ENCODE measurements at places on chromosomes 3 and 15.

DNA sequence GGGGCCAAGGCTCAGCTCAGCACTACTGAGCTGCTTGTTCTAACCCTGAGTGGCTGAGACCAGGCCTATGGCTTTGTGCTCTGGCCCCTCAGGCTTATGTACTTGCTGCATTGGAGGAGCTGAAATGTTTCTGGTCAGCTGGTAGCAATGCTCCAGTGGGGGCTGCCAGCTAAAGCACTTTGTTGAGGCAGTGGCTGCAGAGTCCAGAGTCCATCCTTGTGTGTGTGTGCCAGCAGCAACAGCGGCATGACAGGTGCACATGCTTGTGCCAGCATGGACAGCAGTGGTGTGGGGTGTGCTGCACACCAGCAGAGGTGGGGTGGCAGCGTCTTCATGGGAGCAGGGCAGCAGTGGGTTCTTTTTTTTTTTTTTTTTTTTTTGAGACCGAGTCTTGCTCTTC is 169.1 kb downstream of the VPS8 start:
- DNase-seq, result no peak

DNA sequence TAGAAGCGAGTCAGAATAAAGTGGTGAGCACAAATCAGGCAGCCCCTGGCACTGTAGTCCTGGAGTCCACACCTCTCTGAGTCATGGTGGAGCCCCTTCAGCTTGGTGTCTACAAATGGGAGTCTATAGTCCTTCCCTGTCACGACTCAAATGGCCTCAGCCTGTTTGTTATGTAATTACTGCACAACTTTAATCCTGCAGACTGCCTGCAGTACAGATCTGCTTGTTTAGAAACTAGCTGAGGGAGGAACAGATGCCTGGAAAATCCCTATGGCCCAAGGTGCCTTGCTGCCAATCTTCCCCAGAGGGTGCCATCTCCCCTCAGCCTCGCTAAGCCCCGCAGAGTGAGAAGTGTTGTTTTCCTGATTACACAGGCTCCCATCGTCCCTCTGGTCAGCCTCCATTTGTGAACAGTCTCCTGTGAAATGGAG is 3.9 kb upstream of the CXCR6 start:
- DNase-seq, result no peak

DNA sequence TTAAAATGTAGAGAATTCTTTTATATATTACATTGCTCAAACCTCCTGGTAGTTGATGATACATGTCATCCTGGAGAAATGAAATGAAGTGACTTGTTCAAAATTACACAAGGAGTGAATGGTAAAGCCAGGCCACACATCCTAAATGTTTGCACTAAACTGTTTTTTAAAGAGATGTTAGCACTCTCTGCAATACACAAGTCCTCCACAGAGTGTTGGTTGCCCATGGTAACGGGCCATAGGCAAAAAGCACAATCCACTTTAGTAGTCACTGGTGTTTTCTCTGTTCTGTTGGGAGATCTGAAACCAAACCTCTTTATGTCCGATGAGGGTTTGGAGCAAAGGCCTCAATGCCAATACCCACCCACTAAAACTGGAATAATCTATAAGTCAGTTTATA is 907.4 kb downstream of the NTRK3 start:
- DNase-seq, result no peak

GRCh38 chr15:70783610-70784022 is 20.3 kb upstream of the UACA start:
- DNase-seq, result no peak

- no peak for DNase-seq
Observed at GRCh38 chr3:156160647-156161046, 40.3 kb downstream of the KCNAB1 start.

GRCh38 chr3:7075901-7076300 is 215.0 kb downstream of the GRM7 start:
- DNase-seq, result no peak

DNA sequence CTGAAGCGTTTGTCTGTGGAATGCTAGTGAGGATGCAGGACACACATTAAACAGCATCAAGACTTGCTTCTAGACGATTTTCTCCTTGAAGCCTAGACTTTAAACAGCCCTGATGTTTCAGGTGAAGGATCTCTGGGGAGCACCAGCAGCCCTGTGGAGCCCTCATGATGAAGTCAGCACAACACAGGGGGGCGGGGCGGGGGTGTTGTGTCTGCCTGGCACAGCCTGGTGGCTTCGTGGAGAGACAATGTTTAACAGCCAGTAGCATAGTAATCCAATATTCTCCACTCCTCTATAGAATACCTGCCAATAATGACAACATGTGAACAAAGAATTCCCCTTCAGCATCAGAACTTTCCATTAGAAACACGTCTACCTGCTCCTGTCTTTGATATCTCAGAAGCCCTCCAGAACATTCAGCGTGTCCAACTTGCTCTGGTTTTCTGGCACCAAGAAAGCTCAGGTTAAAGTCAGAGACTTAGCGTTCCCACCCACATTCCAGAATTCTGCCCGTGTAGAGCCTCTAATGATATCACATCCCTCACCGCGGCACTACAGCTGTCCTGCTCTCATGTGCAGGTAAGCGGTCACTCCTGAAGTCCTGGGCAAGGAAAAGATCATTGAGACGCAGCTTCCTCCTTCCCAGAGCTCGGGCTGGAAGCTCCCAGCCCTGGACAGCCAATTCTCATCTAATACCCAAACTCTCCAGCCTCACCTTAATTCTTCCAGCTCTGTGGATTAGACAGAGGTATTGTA is 98.0 kb downstream of the ATP10A start:
- no peak for DNase-seq

DNA sequence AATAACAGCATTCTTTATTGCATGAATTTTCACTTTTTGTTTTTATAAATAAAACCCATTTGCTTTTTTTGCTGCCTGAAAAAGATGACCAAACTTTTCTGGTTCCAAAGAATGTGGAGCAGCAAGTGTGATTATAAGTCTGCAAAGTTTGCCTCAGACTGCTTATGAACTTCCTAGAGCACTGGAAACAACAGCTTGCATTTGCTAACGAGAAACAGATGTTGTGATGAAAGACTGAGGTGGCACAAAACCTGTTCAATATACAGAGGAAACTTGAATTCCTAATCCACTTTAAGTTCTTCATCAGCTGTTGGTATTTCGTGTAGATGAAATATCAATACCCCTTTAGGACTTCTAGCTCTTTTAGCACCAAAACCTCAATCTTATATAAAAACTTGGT is 9.3 kb downstream of the ZPLD1 start:
- DNase-seq, result no peak

DNA sequence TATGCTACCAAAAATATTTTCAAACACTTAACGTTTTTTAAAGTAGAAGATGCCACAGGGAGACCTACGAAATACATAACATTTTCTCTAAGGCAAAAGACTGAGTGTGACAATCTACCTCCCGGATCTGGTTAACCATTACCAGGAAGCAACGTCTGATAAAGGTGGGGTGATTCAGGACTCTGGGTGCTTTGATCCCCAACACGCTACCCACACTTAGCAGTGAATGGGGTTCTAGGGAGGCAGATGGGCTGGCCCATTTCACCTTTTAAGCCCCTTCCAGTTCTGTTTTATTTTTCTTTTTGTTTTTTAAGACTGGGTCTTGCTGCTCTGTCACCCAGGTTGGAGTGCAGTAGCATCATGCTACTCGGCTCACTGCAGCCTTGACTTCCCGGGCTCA is 39.5 kb downstream of the EIF4E3 start:
- no peak for DNase-seq

GRCh38 chr3:71064956-71065763 is 518.4 kb downstream of the FOXP1 start:
- peak; percentile 45 for DNase-seq

DNA sequence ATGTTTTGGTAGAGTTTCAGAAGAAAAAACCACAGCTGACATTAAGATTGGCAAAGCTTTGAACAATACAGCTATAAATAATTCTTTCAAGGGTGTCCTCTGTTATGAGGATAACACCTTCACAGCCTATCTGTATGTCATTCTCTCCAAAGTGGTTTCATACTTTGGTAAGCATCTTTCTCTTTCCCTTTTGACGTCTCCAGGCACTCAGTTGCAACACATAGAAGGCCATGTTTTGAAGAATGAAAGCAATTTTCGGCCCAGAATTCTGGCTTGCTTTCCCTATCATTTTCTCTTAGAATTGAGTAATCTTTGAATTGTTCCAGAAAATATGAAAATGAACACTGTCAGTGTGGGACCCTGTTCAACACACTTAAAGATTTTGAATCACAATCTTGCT is 200.0 kb upstream of the CBLB start:
- DNase-seq, result no peak

- no peak for DNase-seq
Observed at GRCh38 chr15:73633991-73634495, 854 bp upstream of the NPTN start.

GRCh38 chr3:42764561-42765295 is 8.3 kb downstream of the CCDC13 start:
- no peak for DNase-seq

DNA sequence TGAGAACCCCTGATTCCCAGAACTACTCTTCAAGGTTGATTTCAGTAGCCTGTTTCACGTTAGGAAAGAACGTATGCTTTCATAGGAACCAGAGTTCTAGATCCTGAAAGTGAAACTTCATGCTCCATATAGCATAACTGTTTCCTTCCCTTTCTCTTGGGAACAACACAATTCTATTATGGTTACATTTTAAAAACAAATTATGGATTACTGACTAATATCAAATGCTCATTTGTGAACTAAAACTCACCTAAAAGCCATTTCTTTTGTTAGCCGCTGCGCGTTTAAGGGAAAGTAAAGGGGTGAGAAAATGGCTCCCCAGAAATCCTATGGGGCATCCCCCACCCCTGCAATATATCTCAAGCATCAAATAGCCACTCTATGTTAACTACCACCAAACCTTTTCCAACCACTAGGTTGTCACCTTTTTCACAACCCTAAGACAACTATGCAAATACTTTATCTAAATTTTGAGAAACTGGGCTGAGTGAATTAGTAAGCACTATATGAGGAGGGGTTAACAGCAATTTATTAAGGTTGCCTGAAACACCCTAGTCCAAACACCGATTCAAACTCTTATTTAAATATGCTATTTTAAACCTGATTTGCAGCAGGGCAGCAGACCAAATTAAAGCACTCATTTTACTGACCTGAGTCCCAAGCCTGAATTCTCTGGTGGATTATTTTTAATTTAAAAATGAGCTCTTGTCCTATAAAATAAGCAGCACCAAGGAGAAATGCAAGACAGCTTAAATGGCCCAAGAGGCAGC is 2.4 kb downstream of the SIAH2 start:
- no peak for DNase-seq

DNA sequence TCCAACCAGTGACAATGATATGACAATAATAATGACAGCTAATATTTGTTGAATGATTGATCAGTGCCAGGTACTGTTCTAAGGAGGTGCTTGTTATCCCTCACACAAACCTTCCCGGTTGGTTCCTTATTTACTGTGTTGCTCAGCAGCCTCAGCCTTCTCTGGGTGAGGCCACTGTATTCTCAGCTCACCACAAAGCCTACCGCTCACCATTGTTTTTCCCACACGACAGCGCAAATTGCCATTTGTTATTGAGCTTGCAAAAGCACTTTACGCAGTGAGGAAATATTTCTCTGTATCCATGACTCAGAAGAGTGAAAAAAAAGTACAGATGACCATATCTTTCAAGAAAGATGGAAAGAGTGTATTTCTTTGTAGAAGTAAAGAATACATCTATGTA is 49.5 kb upstream of the PDZRN3 start:
- no peak for DNase-seq

DNA sequence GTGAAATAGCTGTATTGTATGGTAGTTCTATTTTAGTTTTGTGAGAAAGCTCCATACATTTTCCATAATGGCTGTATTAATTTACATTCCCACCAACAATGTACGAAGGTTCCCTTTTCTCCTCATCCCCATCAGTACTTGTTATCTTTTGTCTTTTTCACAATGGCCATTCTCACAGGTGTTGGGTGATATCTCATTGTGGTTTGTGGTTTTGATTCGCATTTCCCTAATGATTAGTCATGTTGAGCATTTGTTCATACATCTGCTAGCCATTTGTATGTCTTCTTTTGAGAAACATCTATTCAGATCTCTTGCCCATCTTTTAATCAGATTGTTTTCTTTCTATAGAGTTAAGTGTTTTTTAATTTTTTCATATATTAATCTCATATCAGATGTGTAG is 931.9 kb downstream of the IGSF11 start:
- DNase-seq, result no peak

GRCh38 chr15:32057876-32058425 is 27.6 kb downstream of the CHRNA7 start:
- DNase-seq, result no peak

DNA sequence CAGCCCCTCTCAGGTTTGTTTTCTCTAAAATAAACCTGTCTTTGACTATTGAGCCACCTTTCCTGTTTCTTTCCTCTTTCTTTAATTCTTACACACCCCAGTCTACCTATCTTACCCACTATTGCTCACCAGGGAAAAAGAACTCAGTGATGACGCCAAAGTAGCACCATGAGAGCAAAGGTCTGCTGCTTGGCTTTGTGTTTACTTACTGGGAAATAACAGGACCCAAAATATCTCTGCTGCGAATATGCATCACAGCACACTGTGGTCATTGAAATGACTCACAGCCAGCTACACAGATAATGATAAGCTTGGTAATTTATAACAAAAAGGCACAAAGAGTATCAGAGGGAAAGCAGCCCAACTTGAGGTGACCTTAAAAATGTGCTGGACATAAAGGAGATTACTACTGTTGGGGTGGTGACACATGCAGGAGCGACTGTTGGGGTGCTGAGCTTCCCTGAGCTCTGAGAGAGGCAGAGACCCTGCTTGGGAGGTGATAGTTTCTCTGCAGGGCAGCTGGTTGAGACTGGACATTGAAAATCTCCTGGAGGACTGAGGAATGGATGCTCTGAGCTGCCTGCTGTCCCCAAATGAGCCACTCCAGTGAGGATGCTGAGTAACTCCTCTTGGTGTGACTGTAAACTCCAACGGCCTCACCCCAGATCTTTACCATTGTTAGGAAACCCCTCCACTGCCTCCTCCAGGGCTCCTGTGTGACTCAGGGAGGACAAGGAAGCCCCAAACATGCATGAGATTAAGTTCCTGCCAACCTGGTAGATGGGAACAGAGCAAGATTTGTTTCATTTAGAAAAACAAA is 14.5 kb downstream of the EFCAB12 start:
- DNase-seq, result no peak

DNA sequence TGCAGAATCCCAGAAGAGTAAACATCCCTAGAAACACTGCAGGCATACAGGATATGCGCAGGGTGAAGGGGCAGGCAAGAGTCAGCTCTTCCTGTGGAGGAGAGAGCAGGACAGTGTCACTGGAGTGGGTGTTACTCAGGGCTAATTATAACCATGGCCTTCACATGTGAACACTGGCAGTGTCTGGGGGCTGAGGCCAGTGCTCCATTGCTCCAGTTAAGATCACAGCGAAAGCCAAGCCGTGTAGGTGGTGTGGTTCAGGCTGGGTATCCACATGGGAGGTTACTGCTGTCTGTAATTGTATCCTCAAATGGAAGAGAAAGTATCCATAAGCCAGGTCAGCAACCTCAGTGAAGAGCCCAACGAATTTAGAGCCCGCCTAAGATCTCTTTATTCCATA is 84.6 kb downstream of the MESD start:
- DNase-seq, result no peak

DNA sequence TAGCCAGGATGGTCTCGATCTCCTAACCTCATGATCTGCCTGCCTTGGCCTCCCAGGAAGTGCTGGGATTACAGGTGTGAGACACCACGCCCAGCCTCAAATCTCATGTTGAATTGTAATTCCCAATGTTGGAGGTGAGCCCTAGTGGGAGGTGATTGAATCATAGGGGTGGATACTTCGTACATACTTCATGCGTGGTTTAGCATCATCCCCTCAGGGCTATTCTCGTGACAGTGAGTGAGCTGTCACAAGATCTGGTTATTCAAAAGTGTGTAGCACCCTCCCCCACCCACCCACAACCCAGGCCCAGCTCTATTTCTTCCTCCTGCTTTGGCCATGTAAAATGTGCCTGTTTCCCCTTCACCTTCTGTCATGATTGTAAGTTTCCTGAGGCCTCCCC is 236.9 kb upstream of the IL12A start:
- no peak for DNase-seq

Data from activated CD4-positive, CD25-positive, alpha-beta regulatory T cell (primary cell).